Keratinocyte (primary cell): ENCODE measurements at places on chromosomes 12 and 14.

- no peak for DNase-seq
Observed at GRCh38 chr14:89042021-89042420, 217.6 kb downstream of the TTC8 start.

DNA sequence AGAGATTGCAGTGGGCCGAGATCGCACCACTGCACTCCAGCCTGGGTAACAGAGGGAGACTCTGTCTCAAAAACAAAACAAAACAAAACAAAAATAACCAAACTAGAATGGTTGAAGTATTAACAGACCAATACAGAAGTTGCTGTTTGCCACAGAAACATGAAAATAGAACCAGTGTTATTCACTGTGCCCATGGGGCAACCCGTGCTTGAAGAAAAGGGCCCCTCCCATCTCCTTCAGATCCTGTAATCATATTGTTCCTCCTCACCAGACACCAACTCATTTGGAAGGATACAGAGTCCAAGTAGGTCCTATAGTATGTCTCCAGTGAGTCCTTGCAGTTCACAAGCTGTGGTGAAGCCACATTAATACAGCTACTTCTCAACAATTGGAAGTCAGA is 30.9 kb downstream of the SLC35F4 start:
- no peak for DNase-seq

GRCh38 chr12:72369423-72369959 is 97.3 kb downstream of the TRHDE start:
- no peak for DNase-seq

GRCh38 chr12:105667973-105668743 is 337.7 kb downstream of the C12orf75 start:
- DNase-seq = no peak

DNA sequence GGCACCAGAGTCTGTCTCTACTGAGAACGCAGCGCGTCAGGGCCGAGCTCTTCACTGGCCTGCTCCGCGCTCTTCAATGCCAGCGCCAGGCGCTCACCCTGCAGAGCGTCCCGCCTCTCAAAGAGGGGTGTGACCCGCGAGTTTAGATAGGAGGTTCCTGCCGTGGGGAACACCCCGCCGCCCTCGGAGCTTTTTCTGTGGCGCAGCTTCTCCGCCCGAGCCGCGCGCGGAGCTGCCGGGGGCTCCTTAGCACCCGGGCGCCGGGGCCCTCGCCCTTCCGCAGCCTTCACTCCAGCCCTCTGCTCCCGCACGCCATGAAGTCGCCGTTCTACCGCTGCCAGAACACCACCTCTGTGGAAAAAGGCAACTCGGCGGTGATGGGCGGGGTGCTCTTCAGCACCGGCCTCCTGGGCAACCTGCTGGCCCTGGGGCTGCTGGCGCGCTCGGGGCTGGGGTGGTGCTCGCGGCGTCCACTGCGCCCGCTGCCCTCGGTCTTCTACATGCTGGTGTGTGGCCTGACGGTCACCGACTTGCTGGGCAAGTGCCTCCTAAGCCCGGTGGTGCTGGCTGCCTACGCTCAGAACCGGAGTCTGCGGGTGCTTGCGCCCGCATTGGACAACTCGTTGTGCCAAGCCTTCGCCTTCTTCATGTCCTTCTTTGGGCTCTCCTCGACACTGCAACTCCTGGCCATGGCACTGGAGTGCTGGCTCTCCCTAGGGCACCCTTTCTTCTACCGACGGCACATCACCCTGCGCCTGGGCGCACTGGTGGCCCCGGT is at the start of gene PTGDR:
Gene PTGDR (plus strand): TSS at position 198 of the 778 bp plus-strand sequence. CDS start 117 bp downstream, at position 315.
- DNase-seq = no peak

GRCh38 chr14:46091819-46092218 is 559.8 kb downstream of the RPL10L start:
- DNase-seq = no peak

GRCh38 chr14:78443834-78444233 is 273.7 kb downstream of the NRXN3 start:
- no peak for DNase-seq

GRCh38 chr12:11881835-11882234 is 188.9 kb upstream of the BCL2L14 start:
- no peak for DNase-seq

DNA sequence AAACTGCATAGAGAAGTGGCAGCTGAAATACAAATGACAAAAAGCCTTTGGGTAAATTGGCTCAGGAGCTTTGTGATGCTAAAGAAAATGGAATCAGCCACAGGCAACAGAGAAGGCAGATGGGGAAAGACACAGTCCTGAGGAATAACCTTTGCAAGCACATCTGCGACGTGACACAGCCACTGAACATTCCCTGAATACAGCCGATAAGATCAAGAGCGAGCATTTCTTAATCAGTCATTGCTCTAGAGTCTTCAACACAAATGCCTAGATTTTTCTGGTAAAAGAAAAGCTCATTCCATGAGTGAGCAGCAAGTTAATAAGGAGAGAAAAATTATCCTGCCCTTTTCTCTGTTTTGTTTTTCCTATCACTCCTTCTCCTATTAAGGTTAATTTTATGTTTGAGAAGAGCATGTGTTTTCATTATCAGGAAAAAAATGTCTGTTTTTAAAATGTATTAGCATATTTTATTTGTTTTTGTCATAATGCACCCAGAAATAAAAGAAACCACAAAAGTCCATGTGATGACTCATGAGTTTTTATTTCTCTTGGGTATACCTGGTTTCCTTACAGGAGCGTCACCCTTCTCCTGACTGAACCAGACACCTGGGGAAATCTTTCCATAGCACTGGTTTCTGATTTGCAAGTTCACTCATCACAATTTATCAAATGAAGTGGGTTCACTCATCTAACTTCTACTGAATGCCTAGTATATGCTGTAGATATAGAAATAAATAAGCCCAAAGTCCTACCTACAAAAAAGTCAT is 45.4 kb upstream of the PCED1B start:
- DNase-seq = no peak

GRCh38 chr12:94725375-94726168 is 75.2 kb upstream of the TMCC3 start:
- no peak for DNase-seq

GRCh38 chr14:35825968-35826217 is 245 bp upstream of the BRMS1L start:
- no peak for DNase-seq

DNA sequence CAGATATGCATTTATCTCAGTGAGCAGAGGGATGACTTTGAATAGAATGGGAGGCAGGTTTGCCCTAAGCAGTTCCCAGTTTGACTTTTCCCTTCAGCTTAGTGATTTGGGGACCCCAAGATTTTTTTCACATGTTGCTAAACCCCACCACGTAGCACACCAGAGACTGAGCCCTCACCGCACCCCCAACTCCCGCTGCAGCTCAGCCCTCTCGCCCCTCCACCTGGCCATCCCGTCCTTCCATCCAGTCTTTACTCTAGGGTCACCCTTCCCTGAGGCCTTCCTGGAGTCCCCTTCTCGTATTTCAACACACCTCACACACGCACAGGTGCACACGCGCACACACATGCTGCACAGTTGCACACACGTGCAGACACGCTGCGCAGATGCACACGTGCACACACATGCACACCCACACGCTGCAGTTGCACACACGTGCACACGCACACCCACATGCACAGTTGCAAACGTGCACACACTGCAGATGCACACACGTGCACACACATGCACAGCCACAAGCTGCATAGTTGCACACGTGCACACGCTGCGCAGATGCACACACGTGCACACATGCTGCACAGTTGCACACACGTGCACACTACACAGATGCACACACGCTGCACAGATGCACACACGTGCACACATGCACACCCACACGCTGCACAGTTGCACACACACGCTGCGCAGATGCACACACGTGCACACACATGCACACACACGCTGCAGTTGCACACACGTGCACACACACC is 30.0 kb downstream of the HSP90AA1 start:
- DNase-seq = no peak

- no peak for DNase-seq
Observed at GRCh38 chr12:11717519-11717961, 68.1 kb downstream of the ETV6 start.

- DNase-seq = no peak
Observed at GRCh38 chr14:72714094-72714493, 179.8 kb downstream of the DPF3 start.

GRCh38 chr14:64753374-64753773 is 49.1 kb downstream of the PLEKHG3 start:
- no peak for DNase-seq

DNA sequence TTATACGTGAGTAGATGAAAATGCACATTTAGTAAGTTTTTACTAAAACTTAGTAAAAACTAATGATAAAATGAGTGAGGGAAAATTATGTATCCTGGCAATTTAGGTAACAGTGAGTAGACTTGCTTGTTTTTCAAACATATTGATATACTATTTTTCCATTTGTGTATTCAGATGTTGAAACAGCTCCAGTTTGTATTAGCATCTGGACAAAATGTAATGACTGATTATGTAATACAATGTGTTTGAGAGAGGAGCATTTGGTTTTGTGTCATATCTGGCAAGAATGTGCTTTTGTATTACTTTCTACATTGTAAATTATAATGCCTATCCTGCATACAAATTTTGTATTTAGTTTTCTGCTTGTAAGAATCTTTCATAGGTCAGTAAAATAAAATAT is 5.6 kb downstream of the CNOT2 start:
- DNase-seq = no peak

- no peak for DNase-seq
Observed at GRCh38 chr14:92632546-92633273, 115.7 kb downstream of the LGMN start.

DNA sequence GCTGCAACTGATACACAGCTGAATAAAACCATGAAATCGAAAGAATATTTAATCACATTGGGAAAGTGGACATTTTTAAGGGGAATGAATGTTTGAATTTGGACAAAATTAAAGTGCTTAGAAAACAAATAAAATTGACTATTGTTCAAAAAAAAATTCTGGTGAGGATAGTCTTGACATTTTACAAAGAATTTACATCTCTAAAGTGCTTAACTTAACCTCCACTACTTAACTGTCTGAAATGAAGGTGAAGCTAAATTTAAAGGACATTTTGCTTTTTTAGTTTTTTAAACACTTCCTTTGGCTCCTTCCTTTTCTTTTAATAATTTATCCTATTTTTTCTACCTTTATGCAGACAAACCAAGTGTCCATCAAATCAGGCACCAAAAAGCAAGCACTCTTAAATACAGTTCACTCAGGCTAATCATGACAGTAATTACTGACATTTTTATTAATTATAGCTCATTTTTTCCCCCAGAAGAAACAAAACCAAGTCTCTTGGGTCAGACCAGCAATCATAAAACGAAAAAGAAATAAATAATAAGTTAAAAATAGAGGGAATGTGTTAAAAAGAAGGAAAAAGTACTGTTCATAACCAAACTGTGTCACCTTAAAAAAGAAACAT is 5.7 kb upstream of the CCND2 start:
- DNase-seq = no peak

- no peak for DNase-seq
Observed at GRCh38 chr12:12922191-12922616, 29.8 kb downstream of the GPRC5D start.

- no peak for DNase-seq
Observed at GRCh38 chr12:27545665-27546064, 21.7 kb downstream of the PPFIBP1 start.

- DNase-seq = no peak
Observed at GRCh38 chr12:84455598-84455997, 457.0 kb downstream of the SLC6A15 start.

GRCh38 chr12:113580437-113580836 is 108.8 kb upstream of the LHX5 start:
- no peak for DNase-seq

DNA sequence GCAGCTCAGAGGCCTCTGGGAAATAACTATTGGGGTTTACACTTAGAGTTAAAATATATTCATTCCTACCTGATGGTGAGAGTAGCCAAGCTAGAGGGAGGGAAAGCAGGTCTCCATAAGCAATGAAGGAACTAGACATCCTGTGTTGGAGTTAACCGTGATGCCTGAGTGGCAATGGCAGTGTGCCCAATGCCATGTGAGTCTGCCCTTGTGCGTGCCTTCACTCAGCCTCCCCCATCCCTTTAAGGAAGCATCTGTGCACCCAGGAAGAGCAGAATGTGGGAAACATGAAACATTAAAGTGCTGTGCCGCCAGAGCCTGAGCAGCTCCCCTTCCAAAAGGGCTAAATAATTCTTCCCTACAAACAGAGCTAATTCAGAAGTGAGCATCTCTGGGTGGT is 76.3 kb downstream of the COX16 start:
- DNase-seq = no peak

- no peak for DNase-seq
Observed at GRCh38 chr12:13101821-13102375, 1.6 kb downstream of the GSG1 start.

- DNase-seq = no peak
Observed at GRCh38 chr14:72844524-72844923, 49.4 kb downstream of the DPF3 start.

DNA sequence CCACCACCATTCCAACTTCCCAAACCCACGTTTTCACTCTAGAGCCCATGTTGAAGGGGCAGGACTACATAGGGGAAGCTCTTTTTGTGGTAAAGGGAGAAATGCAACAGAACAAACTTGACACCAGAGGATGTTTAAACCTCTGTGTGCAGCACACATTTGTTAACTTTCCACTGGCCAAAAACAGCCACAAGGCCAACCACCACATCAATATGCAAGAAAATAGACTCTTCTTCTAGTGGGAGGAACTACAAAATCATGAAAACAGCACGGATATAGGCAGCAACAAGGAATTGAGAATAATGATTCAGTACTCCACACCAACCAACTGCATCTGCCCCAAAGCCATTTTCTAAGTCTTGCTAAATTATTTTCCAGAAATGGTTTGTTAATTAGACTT is 66.3 kb upstream of the CEP83 start:
- no peak for DNase-seq

GRCh38 chr12:118064608-118065007 is 3.6 kb upstream of the WSB2 start:
- no peak for DNase-seq

GRCh38 chr14:73977896-73978295 is 27.8 kb downstream of the COQ6 start:
- DNase-seq = no peak

DNA sequence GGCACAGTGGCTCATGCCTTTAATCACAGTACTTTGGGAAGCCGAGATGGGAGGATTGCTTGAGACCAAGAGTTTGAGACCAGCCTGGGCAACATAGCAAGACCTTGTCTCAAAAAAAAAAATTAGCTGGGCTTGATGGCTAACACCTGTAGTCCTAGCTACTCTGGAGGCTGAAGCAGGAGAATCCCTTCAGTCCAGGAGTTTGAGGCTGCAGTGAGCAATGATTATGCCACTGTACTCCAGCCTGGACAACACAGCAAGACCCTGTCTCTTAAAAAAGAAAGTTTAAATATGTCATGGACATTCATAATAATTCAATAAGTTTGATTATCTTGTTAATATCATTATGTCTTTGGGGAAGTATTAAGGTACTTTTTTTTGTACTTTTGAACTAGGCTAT is 38.9 kb downstream of the KIAA0586 start:
- DNase-seq = no peak

- DNase-seq = no peak
Observed at GRCh38 chr12:39618701-39619100, 902 bp downstream of the ABCD2 start.

- no peak for DNase-seq
Observed at GRCh38 chr12:2335109-2335508, 282.3 kb downstream of the CACNA1C start.
